Inflammatory macrophage treated with lipopolysaccharide for 1 hour (primary cell): ENCODE measurements at places on chromosomes 3 and 15.

GRCh38 chr3:131795390-131796090 is 239.3 kb downstream of the CPNE4 start:
- DNase-seq, result peak; percentile 40

DNA sequence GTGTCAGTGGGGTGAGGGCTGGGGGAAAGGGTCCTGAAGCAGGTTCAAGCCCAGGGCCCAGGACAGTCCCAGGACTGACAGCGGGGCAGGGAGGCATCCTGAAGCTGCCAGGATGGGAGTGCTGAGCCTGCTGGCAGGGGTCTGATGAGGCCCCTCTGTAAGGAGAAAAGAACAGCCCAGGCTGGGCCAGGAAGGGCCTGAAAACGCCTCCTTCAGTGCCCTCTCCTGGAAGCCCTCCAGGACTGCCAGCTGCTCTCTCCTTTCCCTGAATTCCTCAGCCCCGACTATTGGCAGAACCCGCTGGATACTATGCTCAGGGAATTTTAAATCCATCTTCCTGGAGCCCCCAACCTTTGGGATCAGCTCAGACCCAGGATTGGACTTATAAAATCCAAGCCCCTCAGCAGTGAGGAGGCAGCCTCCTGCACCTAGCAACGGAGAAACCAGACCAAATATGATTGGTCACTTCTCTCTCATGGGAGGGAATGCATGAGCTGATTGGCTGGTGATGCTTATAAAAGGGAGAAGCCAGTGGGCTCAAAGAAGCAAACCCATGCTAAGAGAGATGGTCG is 203.5 kb upstream of the LINGO1 start:
- no peak for DNase-seq

GRCh38 chr15:69880571-69881301 is 217.0 kb downstream of the TLE3 start:
- no peak for DNase-seq

DNA sequence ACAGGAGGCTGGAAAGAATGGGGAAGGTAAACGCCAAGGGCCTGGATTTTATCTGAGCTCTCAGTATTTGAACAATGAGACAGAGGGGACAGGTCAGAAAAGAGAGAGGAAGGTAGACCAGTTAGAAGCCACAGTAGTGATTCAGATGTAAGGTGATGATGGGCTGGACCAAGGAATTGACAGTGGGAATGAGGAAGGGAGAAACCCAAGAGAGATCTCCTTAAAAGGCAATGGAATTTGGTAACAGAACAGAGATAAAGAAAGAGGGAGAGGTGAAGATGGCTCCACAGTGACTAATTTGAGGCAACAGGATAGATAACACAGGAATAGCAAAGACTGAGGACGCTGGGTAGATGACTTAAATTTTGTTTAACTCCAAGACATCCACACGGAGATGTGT is 11.4 kb upstream of the HEG1 start:
- DNase-seq, result no peak

DNA sequence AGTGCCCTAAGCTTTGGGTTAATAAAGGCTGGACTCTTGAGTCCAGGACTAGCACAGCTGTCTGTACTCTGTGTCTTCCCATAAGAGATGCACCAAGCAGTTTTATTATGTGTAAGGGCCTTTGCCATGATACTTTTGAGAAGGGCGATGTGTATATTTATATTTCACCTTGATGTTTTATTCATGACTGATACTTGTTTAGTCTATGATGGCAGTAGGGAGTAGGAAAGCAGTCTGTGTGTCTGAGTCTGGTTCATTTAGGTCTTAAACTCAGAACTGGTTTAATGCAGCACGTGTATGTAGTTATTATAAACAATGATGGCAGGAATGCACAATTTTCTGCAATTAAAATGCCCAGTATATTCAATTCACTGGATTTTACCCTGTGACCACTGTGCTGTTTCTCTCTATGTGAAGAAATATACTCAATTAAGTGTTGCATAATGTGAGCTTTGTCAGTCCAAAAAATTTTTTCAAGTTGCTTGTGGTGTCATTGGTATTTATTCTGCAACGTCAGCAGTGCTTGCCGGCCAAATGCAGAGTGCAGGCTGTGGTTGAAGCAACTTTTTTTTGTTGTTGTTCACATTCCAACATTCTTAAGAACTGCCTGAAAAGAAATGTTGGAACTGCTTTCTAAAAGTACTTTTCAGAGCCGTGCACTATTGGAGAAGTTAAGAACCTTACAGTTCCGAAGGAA is 423.7 kb upstream of the SEMA6D start:
- no peak for DNase-seq

DNA sequence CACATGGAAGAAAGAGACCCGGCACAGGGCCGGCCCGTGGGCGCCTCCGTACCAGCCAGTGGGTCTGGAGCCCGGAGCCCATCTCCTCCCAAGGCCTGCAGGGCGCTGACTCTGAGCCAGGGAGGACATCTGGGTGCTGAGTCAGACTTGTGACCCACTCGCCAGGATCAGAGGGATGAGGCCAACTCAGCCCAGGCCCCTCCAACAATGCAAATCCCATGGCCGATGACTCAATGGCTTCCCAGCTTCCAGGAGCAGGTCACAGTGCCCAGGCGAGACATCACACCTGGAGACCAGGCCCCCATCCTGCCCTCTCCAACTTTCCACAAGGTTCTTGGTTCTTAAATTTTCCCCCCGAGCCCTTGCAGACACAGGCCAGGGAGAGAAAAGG is 95.1 kb downstream of the LRIG1 start:
- no peak for DNase-seq

DNA sequence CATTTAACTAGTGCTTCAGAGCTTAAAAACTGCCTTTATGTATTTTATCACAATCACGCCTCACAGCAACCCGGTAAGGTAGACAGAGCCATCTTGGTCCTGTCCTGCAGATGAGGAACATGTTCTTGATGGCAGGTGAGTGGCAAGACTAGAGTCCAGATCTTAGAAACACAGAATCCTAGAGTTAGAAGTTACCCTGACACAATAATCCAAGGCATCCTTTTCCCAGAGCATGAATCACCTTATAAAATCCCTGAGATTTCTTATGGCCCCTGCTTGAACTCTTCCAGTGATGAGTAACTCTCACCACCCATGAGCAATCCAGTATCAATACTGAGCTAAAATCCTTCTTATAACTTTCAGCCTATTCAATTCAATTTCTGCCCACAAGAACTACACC is 16.9 kb downstream of the POPDC2 start:
- peak; percentile 63 for DNase-seq

DNA sequence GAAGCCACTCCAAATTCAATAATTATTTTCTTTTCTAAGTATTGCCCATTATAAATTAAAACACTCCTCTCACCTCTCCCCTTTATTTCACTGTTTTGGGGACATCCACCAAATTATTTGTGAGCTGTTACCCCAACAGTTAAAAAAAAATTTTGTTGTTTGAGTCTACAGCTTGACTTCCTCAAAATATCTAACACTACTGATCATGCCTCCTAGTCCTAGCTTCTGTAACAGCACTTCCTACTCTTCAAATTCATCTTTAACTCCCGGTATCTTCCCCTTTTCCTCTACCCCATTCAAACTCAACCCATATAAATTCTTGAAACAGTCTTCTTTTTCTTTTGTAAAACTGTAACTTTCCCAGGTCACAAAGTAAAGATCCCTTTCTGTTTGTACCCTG is 15.9 kb downstream of the PARL start:
- peak; percentile 41 for DNase-seq

DNA sequence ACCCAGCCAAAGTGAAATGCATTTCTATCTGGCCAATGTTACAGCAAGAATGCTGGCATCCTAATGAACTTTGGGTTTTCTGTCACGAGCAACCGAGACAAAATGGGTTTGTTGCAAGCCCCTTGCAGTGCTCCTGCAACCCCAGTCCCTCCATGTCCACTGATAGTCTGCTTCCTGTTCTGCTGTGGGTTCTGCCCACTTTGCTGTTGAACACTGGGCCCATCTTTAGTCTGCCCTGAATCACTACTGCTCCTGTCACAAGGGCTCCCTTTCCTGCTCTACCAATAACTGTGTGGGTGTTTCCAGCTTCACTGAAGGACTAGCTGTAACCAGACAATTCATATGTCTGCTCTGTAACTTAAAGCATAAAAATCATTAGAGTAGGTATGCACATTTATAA is 12.7 kb upstream of the OXSR1 start:
- DNase-seq, result peak; percentile 86

DNA sequence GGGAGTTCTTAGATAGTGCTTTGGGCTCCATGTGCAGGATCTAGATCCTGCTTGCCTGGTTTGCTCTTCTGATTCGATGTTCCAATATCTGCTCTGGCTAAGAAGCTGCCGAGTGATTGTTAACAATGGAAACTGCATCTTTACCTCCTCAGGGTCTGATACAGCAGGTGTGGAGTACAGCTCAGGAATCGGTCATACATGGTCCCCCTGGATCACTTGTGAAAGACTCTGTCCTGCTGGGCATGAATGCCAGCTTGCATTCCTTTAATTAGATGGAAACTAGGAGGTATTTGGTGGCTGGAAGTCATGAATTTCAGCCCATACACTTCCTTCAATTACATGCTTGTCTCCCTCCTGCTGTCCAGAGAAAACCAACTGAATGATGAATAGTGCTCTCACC is 95.3 kb downstream of the CHRNA7 start:
- DNase-seq, result no peak

- peak; percentile 77 for DNase-seq
These were observed 9.2 kb downstream of the LXN start for GRCh38 chr3:158663246-158663645.

DNA sequence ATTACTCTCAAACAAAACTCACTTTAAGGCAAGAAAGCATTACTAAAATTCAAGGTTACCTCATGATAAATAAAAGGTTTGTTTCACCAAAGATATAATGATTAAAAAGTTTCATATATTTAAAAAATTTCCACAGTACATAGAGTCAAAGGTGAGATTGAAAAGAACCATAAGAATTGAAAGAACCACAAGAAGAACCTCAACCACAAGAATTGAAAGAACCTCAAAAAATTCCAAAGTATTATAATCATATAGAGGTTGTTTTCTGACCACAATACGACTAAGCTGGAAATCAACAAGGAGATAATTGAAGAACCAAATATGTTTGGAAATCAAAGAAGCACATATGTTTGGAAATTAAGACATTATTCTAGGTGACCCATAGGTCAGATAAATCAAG is 52.7 kb downstream of the SLC25A36 start:
- DNase-seq, result no peak

- no peak for DNase-seq
These were observed 6.2 kb downstream of the ALPK3 start for GRCh38 chr15:84823282-84823878.

DNA sequence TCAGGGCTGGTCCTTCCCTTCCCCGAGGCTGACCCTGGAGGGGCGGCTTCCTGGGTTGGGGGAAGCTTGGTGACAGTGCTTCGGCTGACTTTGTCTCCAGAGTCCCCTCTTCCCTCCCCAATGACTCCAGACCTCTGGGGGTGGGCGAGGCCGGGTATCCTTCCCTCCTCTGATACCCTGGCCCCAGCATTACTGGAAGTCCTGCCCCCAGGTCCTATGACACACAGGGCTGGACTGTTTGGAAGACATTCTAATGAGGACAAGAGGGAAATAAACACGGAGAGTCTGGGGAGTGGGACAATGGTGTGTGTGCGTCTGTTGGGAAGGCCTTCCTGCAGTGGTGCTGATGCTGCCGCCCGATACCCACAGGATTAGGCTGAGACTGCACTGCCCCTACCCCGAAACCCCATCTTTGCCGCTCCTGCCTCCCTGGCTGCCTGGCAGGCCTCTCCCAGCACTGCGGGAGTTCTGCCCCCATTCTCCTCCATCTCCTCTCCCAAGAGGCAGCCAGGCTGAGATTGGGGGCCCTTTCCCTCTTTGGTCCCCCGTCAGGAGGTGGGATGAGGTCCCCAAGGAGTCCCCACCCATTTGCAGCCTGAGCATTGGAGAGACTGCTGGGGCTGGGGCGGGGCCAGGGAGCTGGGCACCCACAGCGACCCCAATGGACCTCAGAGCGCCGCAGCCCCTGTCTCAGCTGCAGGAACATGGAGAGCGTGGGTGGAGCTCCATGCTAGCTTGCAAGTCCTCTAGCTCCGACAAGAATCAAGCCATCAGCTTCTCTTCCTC is 29.7 kb upstream of the FBLN2 start:
- DNase-seq, result no peak

DNA sequence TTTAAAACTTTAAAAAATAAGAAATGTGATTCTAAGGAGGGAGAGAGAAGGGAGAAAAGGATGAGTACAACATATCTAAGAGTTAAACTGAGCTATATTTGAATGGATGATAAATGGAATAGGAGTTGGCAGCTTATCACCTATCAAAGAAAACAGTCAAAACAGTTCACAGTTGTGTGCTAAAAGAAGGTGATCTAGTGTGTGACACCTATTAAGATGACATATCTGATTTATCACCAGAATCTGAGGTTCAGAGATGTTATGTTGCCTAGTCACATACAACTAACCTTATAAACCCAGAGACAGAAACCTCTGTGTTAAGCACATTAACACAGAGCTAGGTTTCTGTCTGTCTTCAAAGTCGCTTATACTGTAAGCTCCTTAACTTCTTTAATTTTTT is 3.0 kb downstream of the ATP13A3 start:
- no peak for DNase-seq

DNA sequence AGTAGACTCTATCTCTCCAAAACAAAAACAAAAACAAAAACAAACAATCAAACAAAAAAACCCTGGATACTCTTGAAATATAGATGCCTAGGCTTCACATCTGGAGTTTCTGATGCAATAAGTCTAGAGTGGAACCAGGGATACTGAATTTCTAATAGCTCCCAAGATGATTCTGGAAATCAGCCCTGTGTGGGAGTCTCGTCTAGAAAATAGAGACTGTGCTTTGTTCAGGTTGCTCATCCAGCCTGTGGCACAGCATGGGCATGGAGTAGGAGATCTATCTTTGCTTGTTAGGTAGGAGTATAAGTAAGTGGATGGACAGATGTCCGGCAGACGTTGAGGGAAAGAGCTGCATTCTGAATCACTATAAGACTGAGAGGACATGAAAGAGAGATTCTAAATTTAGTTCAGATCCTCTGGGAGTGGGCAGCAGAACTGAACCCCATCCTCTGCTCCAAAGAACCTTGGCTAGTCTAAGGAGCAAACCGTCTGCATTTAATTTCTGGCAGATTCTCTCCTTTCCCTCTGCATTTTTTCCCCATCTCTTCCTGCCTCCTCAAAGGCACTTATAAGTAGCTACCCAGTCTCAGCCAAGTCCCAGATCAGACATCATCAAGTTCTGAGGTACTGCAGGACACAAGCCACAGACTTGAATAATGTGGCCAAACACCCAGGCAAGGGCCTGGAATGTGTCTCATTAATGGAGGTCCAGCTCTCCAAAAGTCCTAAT is 92.6 kb upstream of the STRIT1 start:
- DNase-seq, result no peak

DNA sequence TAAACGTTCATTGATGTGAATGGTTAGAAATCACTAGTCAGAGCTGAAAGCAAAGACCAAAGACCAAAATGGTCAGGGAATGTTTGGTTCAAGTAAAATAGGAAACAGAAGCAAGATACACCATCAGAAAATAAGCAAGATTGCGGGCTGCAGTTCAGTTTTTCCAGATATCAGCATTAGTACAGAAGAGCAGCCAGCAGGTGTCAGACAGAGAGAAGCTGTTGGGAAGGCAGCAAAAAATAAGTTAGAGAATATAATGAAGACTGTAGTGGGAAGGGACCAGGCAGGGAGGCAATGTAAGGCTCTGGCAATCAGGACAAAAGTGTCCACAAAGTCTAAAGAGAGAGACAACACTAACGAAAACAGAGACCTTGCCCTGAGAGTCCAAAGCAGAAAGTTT is 639.4 kb upstream of the NAALADL2 start:
- DNase-seq, result no peak
